Activated CD4-positive, alpha-beta T cell treated with anti-CD3 and anti-CD28 coated beads, Interleukin-2, amount 50 U/mL, for 24 hours (primary cell): ENCODE measurements at places on chromosomes 6 and 20.

DNA sequence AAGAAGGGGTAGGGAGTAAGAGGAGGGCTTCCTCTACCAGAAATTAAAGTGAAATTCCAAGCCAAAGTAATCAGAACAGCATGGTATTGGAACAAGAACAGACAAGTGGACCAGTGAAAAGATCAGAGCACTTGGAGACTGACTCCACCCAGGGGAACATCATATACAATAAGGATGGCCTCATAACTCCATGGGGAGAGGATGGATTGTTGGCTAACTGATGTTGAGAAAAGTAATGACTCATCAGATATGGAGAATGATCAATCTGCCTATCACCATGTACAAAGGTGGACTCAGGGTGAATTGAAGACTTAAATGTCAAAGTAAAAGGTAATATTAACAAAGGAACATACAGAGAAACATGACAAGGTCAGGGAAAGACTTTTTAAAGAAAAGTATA lies 12.8 kb downstream of the SLC22A3 start:
- no peak for DNase-seq

GRCh38 chr6:106666282-106667021 lies 37.1 kb downstream of the QRSL1 start:
- no peak for DNase-seq

- DNase-seq: no peak
These were observed 141.1 kb upstream of the FOXQ1 start for GRCh38 chr6:1170794-1171193.

GRCh38 chr6:44053760-44054556 lies 73.3 kb downstream of the MRPL14 start:
- no peak for DNase-seq

- no peak for DNase-seq
These were observed 219.4 kb upstream of the MYLIP start for GRCh38 chr6:15909290-15910070.

GRCh38 chr6:82775981-82776380 lies 289.7 kb downstream of the UBE3D start:
- DNase-seq: no peak

DNA sequence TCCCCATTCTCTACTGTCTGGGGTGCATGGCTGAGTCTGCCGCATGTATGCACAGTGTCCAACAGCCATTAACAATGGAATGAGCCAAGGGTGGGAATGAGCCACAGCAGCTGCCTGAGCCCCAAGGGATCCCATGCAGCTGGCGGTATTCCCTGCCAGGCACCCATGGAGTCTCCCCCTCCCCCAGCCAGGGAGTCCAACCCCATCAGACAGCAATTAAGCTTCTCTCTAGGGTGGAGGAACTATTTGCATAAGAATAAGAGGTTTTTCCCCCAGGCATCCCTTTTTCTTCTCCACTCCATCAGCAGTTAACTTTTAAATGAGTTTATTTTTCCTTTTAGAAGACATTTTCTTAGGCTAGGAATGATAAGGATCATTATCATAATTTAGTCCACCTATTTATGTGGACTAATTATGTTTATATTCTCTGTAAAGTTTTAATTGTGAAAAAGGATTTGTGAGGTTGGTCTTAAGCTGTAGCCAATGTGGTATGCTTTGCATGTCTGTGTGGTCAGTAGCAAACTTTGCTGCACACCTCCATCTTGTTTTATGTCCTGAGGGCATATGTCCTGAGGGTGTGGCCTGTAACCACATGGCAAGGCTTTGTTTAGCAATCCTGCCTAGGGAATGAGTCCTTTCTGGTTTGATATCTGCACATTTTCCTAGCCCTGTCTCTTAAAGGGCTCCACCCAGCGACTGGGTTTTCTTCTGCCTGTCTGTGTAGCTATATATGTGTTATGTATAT lies 158.9 kb upstream of the OLIG3 start:
- DNase-seq: no peak

GRCh38 chr6:106820412-106820852 lies 154.1 kb downstream of the CD24 start:
- no peak for DNase-seq
